ENCODE measurements at places on chromosomes 5 and 9. TPM values are rescaled to one million over a fixed set of nuclear protein-coding genes. Genes with fewer than 3 reads are reported as not detected.
A peak's percentile ranks its signal among the peaks of the same experiment; 100 is the strongest.

The PROB1 gene
- 0.55 TPM for total RNA-seq

The PGM5 gene
- total RNA-seq, result 56.8 TPM

DNA sequence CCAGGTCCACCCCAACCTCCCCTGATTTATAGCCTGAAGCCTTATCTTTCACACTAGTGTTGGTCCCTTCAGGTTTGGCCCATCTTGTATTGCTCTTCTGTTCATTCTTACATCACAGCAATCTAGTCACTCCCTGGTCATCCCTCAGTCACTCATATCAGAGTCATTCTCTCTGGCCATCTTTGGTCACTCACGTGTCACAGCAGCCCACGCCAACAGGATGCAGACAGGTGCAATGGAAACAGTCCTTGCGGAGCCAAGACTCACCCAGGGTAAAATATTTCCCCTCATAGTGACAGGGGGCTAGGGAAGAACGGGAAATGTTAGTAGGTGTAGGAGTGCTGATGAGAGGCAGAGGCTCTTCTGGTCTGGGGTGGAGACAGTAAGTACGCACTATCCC, 610 bp downstream of the MSMP start:
- no peak for DNase-seq

DNA sequence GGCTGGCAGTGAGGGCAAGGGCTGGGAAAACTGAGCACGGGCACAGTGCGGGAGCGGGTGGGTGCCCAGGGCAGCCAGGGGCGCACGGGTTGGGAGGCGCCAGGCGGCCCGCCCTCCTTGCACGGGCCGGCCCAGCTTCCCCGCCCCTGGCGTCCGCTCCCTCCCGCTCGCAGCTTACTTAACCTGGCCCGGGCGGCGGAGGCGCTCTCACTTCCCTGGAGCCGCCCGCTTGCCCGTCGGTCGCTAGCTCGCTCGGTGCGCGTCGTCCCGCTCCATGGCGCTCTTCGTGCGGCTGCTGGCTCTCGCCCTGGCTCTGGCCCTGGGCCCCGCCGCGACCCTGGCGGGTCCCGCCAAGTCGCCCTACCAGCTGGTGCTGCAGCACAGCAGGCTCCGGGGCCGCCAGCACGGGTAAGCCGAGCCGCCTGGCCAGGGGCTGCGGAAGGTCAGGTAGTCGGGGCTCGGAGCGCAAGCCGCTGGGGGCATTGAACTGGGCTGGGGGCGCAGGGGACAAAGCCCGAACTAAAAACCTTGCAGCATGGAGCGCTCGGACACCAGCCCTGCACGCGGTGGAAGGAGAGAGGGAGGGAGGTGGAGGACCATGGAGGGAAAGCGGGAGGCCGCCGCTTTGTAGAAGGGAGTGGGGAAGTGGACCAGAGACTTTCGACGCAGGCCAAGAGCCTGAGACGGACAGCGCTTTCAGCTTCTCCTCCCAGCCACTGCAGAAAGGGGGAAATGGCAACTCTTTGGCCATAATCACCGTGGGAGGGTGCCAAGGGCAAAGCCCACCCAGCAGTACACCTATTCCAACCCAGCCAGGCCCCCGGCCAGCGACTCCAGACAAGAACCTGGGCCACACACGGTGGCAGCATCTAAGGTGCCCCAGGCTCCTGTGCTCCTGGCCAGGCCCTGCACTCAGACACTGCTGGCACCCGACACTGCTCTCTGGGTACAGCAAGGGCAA, at the start of gene TGFBI:
Gene TGFBI, plus strand, starts transcription at position 207 of the 961 bp plus-strand sequence. Its CDS starts 68 bp downstream, at position 275.
- peak; percentile 62 for DNase-seq

DNA sequence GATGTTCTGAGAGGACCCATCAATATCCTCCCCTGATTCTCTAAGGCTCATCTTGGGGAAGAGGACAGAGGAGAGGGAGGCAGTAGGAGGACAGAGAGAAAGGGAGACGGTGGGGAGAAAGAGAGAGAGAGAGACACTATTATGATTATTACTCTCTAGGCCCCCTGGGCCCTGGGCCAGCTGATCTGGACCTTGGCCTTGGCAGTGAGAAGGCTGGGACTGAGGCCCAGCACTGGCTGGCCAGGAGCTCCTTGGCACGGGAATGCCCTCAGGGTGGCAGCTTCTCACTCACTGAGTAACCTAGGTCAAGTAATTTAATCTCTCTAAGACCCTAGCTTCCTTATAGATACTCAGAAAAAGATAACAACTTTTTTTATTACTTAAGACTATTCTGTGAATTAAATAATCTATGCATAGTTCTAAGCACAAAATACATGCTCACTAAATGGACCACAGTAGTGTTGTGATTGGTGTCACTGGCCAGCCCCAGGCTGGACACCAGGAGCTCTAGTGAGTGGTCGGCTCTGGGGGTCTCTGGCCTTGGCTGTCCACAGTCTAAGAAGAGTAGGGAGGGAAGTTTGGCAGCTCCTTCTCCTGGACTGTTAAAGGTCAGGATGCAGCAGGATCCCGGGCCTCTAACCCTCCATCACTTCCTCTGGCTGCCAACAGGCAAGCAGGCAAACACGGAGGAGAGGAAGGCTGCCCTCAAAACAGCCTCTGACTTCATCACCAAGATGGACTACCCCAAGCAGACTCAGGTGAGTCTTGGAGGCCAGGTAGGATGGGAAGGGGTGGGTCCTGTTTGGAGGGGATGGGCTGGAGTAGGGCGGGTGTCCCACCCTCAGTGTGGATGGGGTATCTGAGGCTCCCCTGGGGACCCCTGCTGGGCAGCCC, 50.0 kb downstream of the GSN start:
- peak; percentile 25 for DNase-seq

Data from left colon (tissue), 2 donors.